ENCODE measurements at places on chromosomes 16 and 17. TPM values are rescaled to one million over a fixed set of nuclear protein-coding genes. Genes with fewer than 3 reads are reported as not detected.

Gene FAM222B
- 15.1 TPM for total RNA-seq

Gene MRPL58
- 29.8 TPM for total RNA-seq

Gene MLYCD
- 2.3 TPM for total RNA-seq

Gene SLC16A11
- 0.30 TPM for total RNA-seq

Gene DNAI2
- total RNA-seq = 0.25 TPM

Gene NAA38
- total RNA-seq = 103 TPM

Measured in activated naive CD4-positive, alpha-beta T cell treated with anti-CD3 and anti-CD28 coated beads, Interleukin-2, amount 50 U/mL, for 72 hours (primary cell).